Osteocyte (in vitro differentiated cells): ENCODE measurements at places on chromosomes 12 and 14.

- no peaks in the 10 kb centered on the region for H3K27me3 ChIP-seq
- H3K27ac ChIP-seq: peak overlapping the region; percentile 71
- H3K4me3 ChIP-seq: peak overlapping the region; percentile 51
- no peaks in the 10 kb centered on the region for H3K36me3 ChIP-seq
- H3K4me1 ChIP-seq: peaks cover 26% of the 10 kb centered on the region
- DNase-seq: no peak
These were observed 11.3 kb downstream of the VASH1 start for GRCh38 chr14:76772300-76773187.

GRCh38 chr12:3041558-3042164 lies 35.5 kb upstream of the TSPAN9 start:
- peaks cover 5% of the 10 kb centered on the region for H3K4me1 ChIP-seq
- no peak overlapping the region for H3K4me3 ChIP-seq
- DNase-seq: no peak
- no peaks in the 10 kb centered on the region for H3K27me3 ChIP-seq
- peaks cover 13% of the 10 kb centered on the region for H3K36me3 ChIP-seq

DNA sequence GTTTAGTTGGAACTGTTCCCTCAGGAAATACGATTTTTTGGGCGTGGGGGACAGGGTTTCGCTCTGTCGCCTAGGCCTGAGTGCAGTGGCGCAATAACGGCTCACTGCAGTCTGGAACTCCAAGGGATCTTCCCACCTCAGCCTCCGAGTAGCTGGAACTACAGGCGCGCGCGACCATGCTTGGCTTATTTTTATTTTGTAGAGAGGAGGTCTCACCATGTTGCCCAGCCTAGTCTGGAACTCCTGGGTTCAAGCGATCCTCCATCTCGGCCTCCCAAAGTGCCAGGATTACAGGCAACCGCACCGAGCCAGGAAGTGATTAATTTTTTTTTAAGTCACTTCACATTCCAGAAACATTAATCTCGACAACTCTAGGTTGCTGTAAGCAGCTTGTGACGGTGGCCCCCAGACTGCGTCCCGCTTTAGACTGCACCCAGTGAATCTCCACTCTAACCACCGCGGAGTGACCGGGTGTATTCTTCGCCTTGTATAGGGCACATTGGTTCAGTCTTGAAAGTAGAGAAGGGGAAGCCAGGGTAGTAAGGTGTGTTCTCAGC lies 830 bp upstream of the MIS18BP1 start:
- peaks cover 2% of the 10 kb centered on the region for H3K36me3 ChIP-seq
- H3K27me3 ChIP-seq: peaks cover 2% of the 10 kb centered on the region
- H3K4me1 ChIP-seq: peaks cover 25% of the 10 kb centered on the region
- peak overlapping the region; percentile 90 for H3K4me3 ChIP-seq
- DNase-seq: no peak

- peaks cover 13% of the 10 kb centered on the region for H3K27me3 ChIP-seq
- H3K36me3 ChIP-seq: no peaks in the 10 kb centered on the region
- peaks cover 4% of the 10 kb centered on the region for H3K4me1 ChIP-seq
- no peak overlapping the region for H3K4me3 ChIP-seq
- DNase-seq: no peak
- H3K27ac ChIP-seq: no peak overlapping the region
These were observed 57.9 kb downstream of the PHETA1 start for GRCh38 chr12:111311011-111311410.
